Activated CD8-positive, alpha-beta memory T cell treated with anti-CD3 and anti-CD28 coated beads, Interleukin-2, amount 10 ng/mL, durations not matched to agents 7 days and 5 days (primary cell): ENCODE measurements at places on chromosomes 3 and 15.

GRCh38 chr3:54134713-54135112 is 12.4 kb downstream of the CACNA2D3 start:
- H3K27ac ChIP-seq = no peak overlapping the region
- no peaks in the 10 kb centered on the region for H3K4me1 ChIP-seq
- no peak for DNase-seq
- no peaks in the 10 kb centered on the region for H3K27me3 ChIP-seq
- no peak overlapping the region for H3K4me3 ChIP-seq

DNA sequence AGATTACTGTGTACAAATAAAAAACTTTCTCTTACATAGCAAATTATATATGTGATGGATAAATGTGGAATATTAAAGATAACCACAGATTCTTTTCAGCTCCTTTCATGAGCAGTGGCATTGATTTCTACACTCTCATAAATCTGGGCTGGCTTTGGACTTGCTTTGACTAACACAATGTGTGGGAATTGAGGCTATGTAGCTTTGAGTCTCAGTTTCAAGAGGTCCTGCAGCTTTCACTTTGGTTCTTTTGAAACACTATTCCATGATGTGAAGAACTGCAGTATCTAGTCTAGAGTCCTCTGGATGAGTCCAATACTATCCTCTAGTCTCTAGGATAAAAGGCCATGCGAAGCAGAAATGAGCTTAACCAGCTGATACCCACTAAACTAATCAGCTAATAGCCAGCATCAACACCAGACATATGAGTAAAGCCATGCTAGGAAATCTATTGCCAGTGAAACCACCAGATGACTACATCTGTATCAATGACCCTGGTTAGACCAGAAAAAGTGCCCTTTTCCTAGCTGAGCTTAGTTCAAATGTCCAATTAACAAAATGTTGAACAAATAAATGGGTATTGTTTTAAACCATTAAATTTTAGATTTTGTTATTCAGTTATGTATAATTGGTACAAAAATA is 274.9 kb upstream of the ZPLD1 start:
- no peaks in the 10 kb centered on the region for H3K27me3 ChIP-seq
- no peaks in the 10 kb centered on the region for H3K36me3 ChIP-seq
- H3K4me1 ChIP-seq = peaks cover 4% of the 10 kb centered on the region
- DNase-seq = no peak
- H3K27ac ChIP-seq = no peak overlapping the region

GRCh38 chr3:38528457-38528856 is 32.3 kb downstream of the EXOG start:
- H3K4me1 ChIP-seq = no peaks in the 10 kb centered on the region
- peaks cover 10% of the 10 kb centered on the region for H3K36me3 ChIP-seq
- H3K27me3 ChIP-seq = no peaks in the 10 kb centered on the region
- no peak overlapping the region for H3K4me3 ChIP-seq

DNA sequence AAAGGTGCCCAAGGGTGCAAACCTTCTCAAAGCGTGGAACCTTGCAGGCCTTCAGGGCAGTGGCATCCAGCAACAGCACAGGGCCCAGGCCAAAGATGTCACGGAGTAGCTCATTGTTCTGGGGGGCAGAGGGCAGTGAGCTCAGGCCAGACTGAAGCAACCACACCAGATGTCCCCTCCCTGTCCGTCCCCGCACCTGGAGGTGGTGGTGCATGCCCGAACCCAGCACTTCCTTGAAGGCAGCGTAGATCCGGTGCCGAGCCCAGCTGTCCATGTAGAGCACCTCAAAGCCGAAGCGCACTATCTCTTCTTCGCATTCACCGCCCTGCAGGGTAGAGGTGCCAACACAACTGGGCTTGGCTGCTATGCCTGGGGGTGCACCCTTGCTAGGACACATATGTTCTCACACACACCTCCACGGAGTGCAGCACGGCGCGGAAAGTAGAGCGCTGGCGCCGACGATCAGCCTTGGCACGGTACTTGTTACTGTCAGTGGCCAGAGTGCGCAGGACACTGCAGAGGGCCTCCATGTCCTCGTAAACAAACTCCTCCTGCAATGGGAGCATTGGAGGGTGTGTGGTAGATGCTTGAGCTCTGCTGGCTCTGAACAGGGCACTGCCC is 3.7 kb downstream of the IFRD2 start:
- H3K36me3 ChIP-seq = peaks cover 6% of the 10 kb centered on the region
- no peak for DNase-seq
- H3K4me3 ChIP-seq = no peak overlapping the region
- peaks cover 19% of the 10 kb centered on the region for H3K4me1 ChIP-seq
- H3K27me3 ChIP-seq = no peaks in the 10 kb centered on the region

GRCh38 chr15:76003364-76003763 is 8.9 kb downstream of the NRG4 start:
- no peak for DNase-seq
- H3K4me1 ChIP-seq = no peaks in the 10 kb centered on the region
- H3K36me3 ChIP-seq = no peaks in the 10 kb centered on the region
- H3K4me3 ChIP-seq = no peak overlapping the region
- peaks cover 46% of the 10 kb centered on the region for H3K27me3 ChIP-seq
